ENCODE measurements at places on chromosomes 1 and 21.

DNA sequence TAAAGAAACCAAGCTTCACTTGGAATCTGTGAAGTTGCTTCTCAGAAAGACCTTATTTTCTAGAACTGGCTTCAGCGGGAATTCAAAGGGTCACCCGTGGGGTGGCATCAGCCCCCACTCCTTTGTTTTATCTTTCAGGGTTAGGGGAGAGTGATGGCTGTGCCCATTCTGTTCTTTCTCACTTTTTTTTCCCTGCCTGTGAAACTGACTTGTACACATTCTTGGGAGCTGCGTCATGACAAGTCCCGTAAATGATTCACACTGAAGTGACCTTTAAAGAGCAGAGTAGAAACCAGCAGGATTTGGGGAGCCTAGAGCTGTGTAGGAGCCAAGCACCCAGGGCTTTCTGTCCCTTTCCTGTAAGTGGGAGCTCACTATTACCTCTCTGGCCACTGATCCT lies 43.8 kb downstream of the SLC44A3 start:
- DNase-seq: no peak

DNA sequence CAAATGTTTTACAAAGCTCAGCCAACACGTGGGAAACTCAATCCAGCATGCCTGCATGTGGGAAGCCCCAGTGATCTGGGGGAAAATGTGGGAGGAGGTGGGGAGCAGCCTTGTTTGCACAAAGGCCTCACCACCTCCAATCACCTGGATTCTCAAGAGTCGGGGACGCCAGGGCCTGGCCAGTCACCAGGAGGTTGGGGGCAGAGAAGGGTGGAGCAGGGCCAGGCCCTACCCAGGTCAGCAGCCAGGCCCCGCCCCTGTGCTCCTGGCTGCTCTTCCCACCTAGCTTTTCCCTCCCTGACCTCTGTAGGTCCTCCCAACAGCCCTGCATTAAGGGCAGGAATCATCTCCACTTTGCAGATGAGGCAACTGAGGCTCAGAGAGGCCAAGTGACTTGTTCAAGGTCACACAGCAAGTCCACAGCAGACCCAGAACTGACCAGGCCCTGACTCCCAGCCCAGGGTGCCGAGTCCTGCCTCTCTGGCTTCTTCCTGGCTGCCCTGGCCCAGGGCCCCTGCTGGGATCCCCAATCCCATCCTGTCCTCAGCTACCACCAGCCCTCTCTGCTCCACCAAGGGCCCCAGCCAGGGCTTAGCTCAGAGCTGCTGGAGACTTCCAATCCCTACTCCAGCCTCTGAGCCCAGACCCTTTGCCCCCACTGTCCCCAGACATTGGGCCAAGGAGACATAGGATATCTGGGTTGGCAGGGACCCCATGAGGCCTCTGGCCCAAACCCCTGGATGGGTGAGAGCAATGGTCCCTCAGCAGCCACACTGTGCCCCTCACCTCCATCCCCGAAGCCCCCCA lies 508.6 kb downstream of the PTPRU start:
- no peak for DNase-seq

GRCh38 chr1:16367968-16368890 lies 1.2 kb downstream of the SZRD1 start:
- no peak for DNase-seq

- DNase-seq: no peak
Measured at GRCh38 chr1:237749122-237749521, 141.6 kb downstream of the ZP4 start.

- DNase-seq: no peak
Measured at GRCh38 chr21:15054606-15055239, 10.1 kb downstream of the NRIP1 start.

DNA sequence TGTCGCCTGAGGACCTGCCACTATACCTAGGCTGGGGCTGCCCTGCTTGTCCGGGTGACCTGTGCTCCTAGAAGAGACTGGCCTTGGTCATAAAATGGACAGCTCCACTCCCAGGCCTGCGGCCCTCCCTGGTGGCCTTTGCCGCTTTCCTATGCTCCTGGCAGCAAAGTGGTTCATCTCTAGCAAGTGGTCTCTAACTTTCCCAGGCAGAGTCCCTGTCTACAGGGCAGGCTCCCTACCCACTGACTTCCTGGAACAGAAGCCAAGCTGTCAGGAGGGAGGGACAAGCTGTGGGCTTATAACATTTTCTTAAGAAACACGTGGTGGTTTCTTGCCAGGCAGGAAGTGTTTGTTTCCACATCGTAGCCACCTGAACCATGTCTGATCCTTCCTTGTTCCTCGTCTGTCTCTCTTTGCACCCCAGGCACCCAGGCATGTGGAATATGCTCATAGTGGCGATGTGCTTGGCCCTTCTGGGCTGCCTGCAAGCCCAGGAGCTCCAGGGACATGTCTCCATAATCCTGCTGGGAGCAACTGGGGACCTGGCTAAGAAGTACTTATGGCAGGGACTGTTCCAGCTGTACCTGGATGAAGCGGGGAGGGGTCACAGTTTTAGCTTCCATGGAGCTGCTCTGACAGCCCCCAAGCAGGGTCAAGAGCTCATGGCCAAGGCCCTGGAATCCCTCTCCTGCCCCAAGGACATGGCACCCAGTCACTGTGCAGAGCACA lies 10.1 kb downstream of the H6PD start:
- DNase-seq: no peak

- no peak for DNase-seq
Measured at GRCh38 chr1:241507189-241507863, 12.2 kb downstream of the FH start.

GRCh38 chr1:169527451-169528214 lies 41.9 kb upstream of the SLC19A2 start:
- no peak for DNase-seq

DNA sequence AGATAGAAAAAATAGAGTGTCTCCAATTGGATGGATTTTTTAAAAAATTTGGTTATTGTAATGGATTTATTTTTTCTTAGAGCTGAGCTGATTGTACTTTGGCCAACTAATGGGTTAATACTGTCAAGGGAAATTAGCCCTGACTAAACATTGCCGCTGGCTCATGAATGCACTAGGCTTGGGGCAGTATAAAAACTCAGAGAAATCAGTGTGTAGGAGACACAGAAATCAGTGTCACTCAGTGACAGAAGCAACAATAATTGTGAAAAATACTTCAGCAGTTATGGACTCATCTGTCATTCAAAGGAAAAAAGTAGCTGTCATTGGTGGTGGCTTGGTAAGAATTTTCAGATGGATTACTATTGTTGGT lies at the start of gene KMO:
KMO (plus strand) TSS at position 217 of the 370 bp plus-strand sequence; CDS start at position 284, 67 bp downstream.
- DNase-seq: no peak

GRCh38 chr1:234605983-234606783 lies 3.8 kb downstream of the IRF2BP2 start:
- no peak for DNase-seq

DNA sequence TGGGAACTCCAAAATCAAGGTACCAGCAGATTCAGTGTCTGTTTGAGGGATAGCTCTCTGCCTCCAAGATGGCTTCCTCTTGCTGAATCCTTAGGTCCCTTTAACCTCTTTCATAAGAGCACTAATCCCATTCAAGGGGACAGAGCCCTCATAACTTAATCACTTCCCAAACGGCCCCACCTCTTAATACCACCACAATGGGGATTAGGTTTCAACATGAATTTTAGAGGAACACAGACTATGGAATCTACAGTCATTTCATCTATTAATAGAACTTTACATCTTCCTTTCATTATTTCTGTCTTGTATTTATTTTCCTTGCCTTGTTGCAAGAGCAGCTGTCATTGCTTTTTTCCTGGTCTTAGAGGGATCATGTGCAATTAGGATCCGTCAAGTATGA lies 30.3 kb downstream of the HOOK1 start:
- no peak for DNase-seq

DNA sequence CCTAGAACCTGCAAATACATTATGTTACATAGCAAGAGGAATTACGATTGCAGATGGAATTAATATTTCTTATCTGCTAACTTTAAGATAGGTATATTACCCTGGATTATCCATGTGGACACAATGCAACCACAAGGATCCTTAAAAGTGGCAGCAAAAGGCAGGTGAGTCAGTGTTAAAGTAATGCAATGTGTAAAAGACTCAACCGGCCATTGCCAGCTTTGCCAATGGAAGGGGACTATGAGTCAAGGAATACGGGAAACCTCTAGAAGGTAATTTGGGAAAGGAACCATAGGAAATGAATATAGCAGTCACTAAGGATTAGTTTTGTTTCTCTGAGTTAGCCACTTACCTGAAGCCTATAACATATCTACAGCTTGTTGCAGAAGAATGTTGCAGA lies 692.1 kb upstream of the ZP4 start:
- DNase-seq: no peak

DNA sequence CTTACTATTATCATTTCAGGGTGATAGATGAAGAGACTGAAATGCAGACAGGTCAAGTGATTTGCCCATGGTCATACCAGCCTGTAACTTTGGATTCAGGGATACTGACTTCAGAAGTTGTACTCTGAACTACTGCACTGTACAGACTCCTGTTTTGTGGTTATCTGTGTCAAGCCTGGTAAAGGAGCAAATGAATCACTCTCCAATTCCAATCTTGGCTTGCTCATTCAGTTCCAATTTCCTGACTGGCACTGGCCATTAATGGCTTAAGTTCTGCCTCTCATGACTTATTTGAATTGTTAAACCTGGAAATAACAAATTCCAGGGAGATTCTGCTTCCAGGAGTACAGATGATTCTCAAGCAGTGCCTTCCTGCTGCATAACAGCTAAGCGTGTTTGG lies 45.4 kb upstream of the PLD5 start:
- no peak for DNase-seq

GRCh38 chr1:234727018-234727940 lies 117.3 kb upstream of the IRF2BP2 start:
- peak; percentile 46 for DNase-seq

DNA sequence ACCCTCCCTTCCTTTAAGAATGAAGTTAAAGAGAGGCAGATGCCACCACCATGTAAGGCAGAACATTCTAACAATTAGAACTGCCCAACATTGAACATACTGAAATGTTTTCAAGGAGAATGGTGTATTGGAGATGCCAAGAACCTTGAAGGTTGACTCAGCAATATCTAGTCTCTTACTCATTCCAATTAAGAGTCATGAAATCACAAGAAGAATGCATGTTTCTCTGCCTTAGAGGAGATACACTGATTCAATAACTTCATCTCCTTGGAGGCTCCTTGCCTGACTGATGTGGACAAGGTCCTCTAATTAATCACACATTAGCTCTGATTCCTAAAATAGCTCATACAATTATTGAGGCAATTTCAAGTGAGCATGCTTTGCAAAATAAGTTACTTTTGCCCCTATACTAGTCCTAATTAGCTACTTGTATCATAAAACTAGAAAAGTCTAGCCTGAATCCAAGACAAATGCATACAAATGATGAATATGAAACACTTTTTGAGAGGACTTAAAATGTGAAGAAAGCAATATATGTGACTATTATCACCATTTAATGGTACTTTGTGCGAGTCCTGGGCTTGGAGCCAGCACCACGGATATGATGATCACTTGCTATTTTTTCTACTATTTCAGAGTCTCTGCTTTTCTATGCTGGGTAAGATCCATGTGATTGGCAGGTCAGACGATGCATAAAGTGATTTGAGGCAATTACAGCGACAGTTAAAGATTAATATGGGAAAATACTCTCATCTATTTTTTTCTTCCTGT lies 114.5 kb downstream of the DSCAM start:
- no peak for DNase-seq

DNA sequence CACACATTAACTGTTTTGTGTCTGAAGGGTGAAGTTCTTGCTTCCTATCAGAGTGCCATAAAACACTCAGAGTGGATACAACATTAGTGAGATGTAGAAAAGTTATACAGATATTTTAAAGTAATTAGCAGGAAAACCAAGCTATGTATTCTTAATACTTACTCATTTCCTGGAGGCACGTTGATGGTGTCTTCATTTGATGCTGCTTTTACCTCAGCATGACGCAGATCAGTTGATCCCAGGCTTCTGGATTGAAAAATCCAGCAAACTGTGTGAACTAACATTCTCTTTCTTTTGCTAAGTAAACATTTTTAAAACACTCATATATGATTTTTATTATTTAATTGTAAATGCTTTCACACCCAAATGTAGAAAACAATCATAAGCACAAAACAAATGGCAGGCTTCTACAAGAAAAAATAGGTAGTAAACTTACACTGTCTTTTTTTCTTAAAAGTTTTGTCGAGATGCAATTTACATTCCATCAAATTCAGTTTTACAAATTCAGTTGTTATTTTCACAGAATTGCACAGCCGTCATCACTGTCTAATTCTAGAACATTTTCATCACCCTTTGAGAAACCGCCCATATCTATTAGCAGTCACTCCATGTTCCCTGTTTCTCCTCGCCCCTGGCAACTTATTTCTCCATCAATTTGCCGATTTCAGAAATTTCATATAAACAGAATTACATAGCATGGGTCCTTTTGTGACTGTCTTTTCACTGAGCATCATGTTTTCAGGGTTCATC lies 198.9 kb downstream of the LRRC7 start:
- no peak for DNase-seq

- no peak for DNase-seq
Measured at GRCh38 chr1:236914375-236914774, 89.9 kb downstream of the MT1HL1 start.

DNA sequence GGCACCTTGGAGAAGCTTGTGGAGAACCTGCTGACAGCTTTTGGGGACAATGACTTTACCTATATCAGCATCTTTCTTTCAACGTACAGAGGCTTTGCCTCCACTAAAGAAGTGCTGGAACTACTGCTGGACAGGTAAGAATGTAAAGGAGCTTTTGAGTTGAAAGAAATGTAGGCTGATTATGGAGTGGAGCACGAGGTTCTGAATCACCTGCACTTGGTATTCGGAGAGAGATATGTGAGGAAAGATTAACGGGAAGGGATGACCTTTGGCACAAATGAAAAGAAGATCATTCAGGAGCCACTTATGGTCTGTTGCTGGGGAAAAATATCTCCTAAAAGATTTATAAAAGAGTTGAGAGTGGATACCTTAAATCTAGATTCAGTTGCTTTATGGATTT lies 42.7 kb downstream of the RGL1 start:
- DNase-seq: no peak

GRCh38 chr1:158685085-158685484 lies 1.4 kb downstream of the SPTA1 start:
- DNase-seq: no peak

DNA sequence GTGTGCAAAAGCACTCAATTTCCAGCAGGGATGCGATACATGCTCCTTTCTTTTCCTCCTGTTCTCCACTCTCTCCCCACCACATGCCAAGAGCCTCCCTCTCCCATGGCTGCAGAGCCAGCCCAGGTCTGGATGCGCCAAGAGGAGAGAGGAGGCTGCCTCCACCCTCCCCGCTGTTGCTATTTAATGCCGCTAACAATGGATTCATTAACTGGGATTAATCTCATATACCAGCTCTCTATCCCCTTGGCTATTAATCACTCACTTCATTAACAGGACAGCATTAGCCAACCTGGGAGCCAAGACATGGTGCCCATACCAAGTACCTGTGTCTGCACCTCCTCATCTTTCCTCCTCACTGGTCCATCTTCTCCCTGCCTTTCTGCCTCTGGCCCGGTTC lies 49.1 kb upstream of the SCMH1 start:
- no peak for DNase-seq

DNA sequence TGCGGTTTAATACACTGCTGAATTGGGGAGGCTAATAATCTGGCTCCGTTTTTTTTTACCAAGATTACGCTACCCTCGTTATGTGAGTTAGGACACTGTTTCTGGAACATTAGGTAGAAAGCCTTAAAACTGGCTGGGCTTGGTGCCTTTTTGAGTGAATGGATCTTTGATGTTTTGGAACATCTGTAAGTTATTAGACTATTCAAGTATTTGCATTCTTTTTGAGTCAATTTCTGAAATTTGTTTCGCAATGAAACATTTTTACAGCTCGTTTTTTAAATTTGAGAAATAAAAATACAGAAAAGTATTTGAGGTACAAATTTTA lies 106.9 kb downstream of the LTN1 start:
- no peak for DNase-seq

- DNase-seq: peak; percentile 52
Measured at GRCh38 chr1:11059155-11059967, 457 bp downstream of the SRM start.
